GM23248 (cell line): ENCODE measurements at places on chromosomes 13 and 19.

GRCh38 chr13:107799001-107799400, 416.3 kb downstream of the LIG4 start:
- peak; percentile 50 for DNase-seq

GRCh38 chr19:45273521-45273855, 22.4 kb downstream of the MARK4 start:
- no peak for DNase-seq

GRCh38 chr19:21023901-21024300, 3.4 kb downstream of the ZNF430 start:
- peak; percentile 89 for DNase-seq

- peak; percentile 58 for DNase-seq
Observed at GRCh38 chr13:39038569-39039030, 344 bp downstream of the NHLRC3 start.

GRCh38 chr19:38720559-38721236, 23.6 kb downstream of the CAPN12 start:
- no peak for DNase-seq

GRCh38 chr13:86087244-86087643, 288.0 kb upstream of the SLITRK6 start:
- DNase-seq: no peak

GRCh38 chr13:105904034-105904742, 631.3 kb downstream of the EFNB2 start:
- DNase-seq: no peak

GRCh38 chr13:112355274-112355838, 20.8 kb upstream of the SPACA7 start:
- no peak for DNase-seq

DNA sequence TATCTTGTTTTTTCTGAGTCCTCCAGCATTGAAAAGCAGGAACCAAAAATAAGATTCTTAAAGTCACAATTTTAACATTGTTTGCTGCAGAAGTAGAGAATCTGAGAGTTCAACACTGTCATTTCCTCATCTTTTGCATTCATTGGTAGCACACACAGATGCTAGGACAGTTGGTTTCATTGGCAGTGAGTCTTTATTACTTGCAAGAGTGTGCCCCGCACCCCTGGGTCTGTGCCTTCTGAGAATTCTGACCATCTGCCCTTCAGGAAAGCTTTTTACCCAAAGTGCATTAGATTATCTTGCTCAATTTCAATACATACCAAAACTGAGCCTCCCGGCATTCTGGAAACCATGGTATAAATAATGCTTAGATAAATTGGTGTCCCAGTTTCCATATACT, 247.7 kb upstream of the SLITRK1 start:
- DNase-seq: no peak

- no peak for DNase-seq
Observed at GRCh38 chr13:48874165-48874564, 101.5 kb upstream of the FNDC3A start.

DNA sequence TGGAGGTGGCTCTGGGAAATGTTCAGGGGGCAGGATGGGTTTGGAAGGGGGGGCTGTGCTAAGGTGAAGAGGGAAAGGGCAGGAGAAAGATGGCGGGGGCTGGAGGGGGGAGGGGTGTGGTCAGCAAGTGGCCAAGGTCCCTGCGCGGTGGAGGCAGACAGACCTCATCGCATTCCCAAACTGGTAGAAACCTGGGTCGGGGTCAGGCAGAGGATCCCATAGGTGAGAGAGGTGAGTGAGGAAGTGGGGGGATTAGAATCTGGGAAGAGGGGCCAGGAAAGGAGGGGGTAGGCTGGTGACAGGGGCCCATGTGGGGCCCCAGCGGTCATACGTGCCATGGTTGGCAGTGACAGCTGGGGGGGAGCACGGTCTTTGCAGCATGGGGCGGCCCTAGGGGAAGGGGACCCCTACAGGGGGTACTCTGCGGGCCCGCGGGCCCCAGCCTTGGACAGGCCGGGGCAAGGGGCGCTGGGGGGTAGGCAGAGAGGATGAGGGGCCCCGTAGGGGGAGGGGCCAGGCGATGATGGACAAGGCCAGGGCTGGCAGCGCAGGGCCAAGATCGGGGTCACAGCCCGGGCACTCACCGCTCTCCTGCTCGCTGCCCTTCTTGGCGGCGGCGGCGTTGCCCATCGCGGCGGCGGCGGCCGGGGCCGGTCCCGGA, 514 bp downstream of the PRKACA start:
- peak; percentile 30 for DNase-seq

DNA sequence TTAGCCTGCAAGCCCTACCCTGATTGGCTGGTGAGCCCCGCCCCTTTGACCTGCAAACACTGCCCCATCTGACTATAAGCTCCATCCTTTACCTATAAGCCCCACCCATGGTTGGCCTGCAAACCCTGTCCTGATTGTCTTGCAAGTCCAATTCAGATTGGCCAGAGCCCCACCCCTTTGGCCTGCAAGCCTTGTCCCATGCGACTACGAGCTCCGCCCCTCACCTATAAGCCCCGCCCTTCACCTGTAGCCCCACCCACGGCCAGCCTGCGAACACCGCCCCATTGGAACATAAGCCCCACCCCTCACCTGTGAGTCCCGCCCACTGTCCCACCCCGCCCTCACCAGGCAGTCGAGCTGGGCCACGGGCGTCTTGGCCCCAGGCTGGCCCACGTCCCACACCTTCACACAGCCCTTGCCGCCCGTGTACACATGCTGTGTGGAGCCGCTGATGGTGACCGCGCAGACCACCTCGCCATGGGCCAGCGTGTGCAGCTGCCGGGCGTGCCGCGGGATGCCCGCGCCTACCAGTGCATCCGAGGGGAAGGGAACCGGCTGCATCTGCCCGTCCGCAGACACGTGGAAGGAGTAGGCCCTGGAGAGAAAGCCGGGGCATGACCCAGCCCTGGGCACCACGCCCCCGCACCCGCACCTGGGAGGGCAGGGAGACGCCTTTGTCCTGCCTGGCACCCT, 22.9 kb downstream of the TLE2 start:
- DNase-seq: no peak

- no peak for DNase-seq
Observed at GRCh38 chr13:110272227-110272626, 34.7 kb downstream of the COL4A1 start.

DNA sequence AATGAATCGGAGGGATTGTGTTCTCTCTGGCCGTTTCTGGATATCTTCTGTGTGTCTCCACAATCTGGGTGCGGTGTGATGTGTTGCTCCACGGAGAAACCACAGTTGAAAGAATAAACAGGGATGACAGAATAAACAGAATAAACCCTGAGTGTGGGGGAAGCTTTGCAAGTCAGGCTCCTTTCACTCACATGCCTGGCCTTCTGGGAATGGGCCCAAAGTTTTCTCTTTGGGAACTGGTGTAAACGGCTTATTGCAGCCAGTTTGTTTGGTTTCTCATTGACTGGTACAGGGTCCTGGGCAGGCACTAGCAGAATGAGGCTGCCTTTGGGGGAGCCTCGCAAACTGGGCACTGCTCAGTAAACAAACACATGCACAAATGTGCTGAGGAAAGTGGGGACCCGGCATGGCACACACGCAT, 324.7 kb downstream of the DLEU7 start:
- DNase-seq: no peak

DNA sequence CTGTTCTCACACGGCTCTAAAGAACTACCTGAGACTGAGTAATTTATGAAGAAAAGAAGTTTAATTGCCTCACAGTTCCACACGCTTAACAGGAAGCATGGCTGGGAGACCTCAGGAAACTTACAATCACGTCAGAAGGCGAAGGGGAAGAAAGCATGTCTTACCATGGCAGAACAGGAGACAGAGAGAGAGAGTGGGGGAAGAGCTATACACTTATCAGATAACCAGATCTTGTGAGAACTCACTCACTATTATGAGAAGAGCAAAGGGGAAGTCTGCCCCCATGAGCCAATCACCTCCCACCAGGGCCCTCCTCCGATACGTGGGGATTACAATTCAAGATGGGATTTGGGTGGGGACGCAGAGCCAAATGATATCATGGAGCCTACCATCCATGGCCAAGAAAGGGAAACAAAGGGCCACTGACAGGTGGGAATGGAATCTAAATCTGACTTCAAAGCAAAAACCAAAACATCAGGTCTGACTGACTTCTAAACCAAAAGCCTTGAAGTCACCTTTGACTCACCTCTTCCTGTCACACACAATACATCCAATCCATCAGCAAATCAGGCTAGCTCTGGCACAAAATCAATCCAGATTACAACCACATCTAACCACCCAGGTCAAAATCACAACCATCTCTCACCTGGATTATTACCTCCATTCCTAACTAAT, 189.7 kb downstream of the ENOX1 start:
- DNase-seq: no peak

GRCh38 chr19:3285647-3286176, 61.3 kb downstream of the CELF5 start:
- no peak for DNase-seq

GRCh38 chr13:83453723-83454122, 428.6 kb downstream of the SLITRK1 start:
- no peak for DNase-seq

DNA sequence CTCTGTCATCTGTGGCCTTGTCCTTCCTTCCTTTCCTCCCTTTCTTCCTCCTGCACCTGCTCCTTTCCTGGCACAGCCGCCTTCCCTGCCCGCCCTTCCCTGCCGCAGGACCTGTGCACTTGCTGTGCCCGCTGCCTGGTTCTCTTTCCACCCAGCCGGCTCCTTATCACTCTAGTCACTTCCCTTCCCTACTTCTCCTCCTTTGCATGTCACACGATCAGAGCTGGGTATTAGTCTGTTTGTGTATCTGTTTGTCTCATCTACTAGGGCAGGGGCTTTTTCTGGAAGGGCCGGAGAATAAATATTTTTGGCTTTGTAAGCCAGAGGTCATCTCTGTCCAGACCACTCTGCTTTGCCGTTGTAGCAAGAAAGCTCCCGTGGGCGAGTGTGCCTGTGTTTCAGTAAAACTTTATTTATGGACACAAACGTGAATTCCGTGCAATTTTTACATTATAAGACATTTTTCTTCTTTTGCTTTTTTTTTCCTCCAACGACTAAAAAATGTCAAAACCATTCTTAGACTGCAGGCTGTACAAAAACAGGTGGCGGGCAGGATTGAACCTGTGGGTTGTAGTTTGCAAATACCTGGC, 6.1 kb downstream of the KDM4B start:
- DNase-seq: no peak

- DNase-seq: no peak
Observed at GRCh38 chr19:36106441-36106840, 4.5 kb upstream of the OVOL3 start.

DNA sequence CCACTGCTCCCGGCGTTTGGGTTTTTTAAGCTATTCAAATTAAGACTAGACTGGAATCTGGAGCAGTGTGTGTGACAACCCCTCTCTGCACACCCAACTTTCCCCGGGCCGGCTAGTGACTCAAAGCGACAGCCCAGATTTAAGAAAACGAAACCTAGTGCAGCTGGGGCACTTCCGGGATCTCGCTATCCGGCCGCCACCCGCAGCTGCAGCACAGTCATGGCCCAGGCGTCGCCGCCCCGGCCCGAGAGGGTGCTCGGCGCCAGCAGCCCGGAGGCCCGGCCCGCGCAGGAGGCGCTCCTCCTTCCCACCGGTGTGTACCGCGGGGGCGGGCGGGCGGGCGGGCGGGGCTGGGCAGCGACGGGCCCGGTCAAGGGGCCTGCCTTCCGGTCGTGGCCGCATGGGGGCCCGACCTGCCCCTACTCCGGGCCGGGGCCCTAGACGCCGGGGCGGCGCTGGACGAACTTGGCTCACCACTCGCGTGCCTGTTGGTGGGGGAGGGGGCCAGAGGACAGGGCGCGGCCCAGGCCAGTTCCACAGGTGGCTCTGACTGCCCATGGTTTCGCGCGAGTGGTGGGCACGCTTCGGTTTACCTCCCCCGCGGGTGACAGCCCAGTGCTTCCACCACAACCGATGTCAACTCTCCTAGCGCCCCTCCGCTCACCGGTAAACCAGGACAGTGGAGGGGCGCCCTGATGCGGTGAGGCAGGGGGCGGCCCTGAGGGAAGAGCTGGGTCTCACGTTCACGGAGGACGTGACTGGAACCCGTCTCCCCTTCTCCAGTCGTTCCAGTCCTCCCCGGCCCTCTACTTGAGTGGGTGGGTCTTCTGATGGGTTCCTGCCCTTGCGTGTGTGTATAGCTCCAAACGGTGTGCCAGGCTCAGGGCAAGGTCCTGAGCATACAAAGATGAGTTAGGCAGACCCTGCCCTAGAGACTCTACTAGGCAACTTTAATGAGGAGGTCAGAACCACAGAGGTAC, at the start of gene PHF11:
Gene PHF11 (plus strand): TSS at position 171 of the 980 bp plus-strand sequence. CDS start 49 bp downstream, at position 220.
- DNase-seq: peak; percentile 91

GRCh38 chr13:99969919-99970650, 1.5 kb downstream of the ZIC5 start:
- peak; percentile 71 for DNase-seq

- DNase-seq: peak; percentile 88
Observed at GRCh38 chr19:47430041-47430802, 10.9 kb upstream of the MEIS3 start.

GRCh38 chr13:36142735-36143134, 11.6 kb upstream of the DCLK1 start:
- no peak for DNase-seq

GRCh38 chr13:113002206-113002912, 33.3 kb downstream of the MCF2L start:
- DNase-seq: no peak

DNA sequence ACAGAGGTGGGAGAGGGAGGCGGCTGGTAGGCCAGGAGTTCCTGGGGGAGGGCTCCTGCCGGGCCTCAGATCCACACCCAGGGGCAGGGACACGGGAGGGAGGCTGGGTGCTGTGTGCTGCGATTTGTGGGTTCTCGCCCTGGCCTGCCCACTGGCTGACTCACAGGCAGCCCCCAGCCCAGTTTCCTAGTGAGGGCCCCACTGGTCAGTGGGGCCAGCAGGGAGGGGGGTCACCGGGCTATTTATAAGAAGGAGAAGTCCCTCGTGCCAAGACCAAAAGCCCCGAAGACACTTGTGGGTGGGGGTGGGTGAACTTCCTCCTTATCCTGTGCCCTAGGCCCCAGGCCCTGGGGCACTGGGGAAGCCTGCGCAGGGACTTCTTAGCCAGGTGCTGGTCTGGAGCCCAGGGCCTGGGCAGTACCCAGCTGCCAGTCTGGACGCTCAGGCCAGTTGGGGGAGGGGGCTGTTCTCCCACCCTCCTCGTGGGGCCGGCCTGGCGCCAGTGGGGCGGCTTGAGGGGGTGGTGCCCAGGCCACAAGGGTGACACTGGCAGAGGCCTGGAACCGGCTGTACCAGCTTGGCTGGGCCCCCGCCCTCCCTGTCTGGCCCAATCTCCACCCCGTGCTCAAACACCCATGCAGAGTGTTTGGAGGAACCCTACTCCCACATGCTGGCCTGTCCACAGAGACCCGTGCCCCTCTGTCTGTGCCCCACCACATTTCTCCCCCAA, 5.0 kb upstream of the JUNB start:
- DNase-seq: no peak

- peak; percentile 7 for DNase-seq
Observed at GRCh38 chr19:29745253-29745652, 30.2 kb upstream of the C19orf12 start.

DNA sequence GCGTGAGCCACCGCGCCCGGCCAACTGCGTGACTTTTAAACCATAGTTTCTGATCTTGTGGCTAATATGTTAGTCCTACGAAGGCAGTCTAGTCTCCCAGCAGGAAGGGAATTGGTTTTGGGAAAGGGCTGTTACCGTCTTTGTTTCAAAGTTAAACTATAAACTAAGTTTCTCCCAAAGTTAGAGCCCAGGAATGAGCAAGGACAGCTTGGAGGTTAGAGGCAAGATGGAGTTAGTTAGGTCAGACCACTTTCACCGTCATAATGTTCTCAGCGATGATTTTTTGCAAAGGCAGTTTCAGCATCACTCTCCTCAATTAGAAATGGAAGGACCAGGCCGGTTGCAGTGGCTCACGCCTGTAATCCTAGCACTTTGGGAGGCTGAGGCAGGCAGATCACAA, 17.7 kb upstream of the ADGRE2 start:
- DNase-seq: no peak

GRCh38 chr13:101892296-101892695, 439.8 kb downstream of the ITGBL1 start:
- DNase-seq: no peak
